ENCODE measurements at places on chromosomes 5 and 9.

- no peak for DNase-seq
Observed at GRCh38 chr5:139113892-139114291, 84.3 kb downstream of the SIL1 start.

DNA sequence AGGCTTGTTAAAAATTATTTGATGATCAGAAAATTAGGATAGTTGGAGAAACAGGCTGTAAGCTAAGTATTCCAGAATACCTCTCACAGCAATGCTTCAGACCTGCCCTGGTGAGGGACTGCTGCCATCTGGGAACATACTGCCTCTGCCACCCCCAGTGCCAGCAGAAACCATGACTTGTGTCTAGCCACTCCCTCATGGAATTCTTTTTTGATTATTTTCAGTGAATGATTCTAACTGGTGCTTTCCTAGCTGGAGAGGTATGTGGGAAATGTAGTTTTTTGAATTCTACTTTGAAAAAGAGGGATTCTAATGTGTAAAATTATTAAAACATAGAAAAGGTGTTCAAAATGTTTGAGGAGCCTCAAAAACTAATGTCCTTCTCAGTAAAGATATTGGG is 126.3 kb downstream of the HMHB1 start:
- DNase-seq = no peak

DNA sequence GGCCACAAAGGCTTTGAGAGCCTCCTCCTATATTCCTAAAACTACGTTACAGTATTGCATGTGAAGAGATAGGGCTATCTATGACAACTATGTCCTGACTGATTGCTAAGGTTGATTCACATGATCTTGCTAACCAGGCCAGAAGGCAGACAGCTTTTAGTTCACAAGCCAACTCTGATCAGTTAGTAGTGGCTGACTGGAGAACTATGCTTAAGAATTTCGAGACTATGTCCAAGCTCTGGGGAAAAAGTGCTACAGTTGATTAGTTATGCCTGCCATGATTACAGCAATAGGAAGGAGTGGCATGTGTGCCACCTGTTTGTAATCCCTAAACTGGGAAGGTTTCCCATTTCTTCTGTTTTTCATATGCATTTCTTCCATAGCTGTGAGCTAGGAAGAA is 223.4 kb downstream of the DOCK8 start:
- DNase-seq = no peak

DNA sequence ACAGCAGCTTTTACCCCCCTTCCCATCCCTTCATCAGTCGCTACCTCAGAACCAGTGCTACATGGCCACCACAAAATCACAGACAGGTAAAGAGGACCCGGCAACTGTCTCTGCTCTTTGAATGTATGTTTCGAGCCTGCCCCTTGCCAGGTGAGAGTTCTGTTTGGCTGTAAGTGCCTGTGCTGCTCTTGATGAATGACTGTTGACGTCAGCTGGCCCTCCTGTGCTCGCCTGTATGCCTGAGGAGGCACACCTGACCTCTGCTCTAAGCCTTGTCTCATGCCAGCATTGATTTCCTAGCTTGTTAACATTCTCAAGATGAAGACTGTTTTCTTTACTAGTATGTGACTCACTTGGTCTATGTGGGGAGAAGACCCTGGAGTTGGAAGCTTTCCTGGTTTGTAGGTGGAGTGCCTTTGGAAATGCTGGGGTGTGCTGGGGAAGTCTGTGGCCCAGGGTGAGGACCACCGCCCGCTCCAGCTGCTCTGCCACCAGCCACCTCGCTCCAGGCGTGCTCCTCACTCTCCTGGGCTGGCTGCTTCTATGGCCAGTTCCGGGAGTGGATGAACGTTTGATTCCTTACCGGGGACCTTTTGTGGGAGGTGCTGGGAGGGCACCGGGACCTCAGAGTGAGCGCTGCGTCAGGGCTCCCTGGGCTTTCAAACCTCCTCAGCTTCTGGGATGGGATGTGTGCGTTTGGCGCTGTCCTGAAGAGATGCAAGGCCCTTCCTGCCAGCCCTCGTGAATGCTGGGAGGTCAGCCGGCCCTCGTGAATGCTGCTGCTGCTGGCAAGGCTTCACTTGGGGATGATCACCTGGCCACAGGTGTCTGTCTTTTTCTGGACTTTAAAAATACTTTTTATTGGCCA is 109.9 kb downstream of the EHMT1 start:
- DNase-seq = no peak

GRCh38 chr5:67880876-67881275 is 334.7 kb upstream of the PIK3R1 start:
- DNase-seq = no peak

GRCh38 chr5:120852222-120852860 is 388.2 kb downstream of the PRR16 start:
- DNase-seq = no peak

GRCh38 chr5:116386633-116387032 is 188.0 kb downstream of the SEMA6A start:
- DNase-seq = no peak

All from activated CD4-positive, alpha-beta T cell treated with anti-CD3 and anti-CD28 coated beads, Interleukin-2, Interleukin-6, amounts not matched to agents 100 ng/mL and 50 ng/mL, durations not matched to agents 16 hours and 8 hours (primary cell).